ENCODE measurements at places on chromosomes 13 and 19.

GRCh38 chr19:51148580-51148979 lies 6.5 kb downstream of the SIGLEC7 start:
- no peak for DNase-seq

- no peak for DNase-seq
Measured at GRCh38 chr19:33727331-33727998, 69.2 kb upstream of the KCTD15 start.

GRCh38 chr13:105202354-105202753 lies 1333.1 kb downstream of the EFNB2 start:
- DNase-seq, result no peak

- peak; percentile 70 for DNase-seq
Measured at GRCh38 chr19:43743059-43743458, 11.7 kb downstream of the SMG9 start.

GRCh38 chr19:2711172-2711874 lies 8.8 kb upstream of the GNG7 start:
- peak; percentile 22 for DNase-seq

DNA sequence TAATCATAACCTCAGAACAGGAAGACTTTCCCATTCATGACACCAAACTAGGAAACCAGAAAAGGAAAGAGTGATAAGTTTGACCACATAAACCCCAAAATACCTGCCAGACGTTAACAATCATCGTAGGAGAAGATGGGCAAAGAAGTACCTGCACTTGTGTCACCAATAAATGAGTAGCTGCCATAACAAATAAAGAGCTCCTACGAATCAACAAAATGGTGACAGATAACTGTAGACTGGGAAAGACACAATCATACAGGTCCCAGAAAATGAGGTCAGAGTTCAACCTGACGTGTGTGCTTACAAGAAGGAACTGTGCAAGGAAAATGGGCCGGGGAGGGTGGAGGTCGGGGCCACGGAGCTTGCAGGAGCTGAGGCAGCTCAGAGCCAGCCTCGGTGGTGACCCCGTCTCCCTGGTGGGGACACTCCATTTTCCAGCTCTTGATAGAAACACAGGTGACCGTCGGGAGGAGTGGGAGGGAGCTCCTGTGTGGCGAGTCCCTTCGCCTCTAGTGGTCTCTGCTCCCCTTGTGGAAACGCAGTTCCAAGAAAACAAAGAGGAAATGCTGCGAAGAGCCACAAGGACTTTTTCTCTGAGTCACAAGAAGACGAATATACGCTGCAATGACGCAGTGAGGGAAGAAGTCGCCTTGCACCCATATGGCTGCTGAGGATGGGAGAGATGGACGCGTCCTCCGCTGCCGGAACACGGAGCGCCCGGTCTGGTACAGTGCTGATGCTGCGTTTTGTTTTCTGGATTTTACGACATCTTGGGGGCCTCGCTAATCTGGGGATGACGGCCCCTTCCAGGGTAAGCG lies 9.5 kb downstream of the PIP5K1C start:
- DNase-seq, result no peak
